CD8-positive, alpha-beta memory T cell (primary cell): ENCODE measurements at places on chromosomes 3 and 15. TPM values are rescaled to one million over a fixed set of nuclear protein-coding genes. Genes with fewer than 3 reads are reported as not detected.
A peak's percentile ranks its signal among the peaks of the same experiment; 100 is the strongest.

DNA sequence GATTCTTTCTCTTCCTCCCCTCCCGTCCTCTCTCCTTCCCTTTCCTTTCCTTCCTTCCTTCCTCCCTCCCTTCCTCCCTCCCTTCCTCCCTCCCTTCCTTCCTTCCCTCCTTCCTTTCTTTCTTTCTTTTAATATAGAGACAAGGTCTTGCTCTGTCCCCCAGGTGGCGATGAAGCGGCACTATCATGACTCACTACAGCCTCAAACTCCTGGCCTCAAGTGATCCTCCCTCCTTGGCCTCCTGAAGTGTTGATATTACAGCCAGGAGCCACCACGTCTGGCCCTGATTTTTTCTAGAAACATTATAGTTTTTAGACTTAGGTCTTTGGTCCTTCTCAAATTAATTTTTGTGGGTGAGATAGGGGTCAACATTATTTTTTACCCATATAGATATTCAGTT lies 15.5 kb downstream of the GRM2 start:
- DNase-seq = no peak

DNA sequence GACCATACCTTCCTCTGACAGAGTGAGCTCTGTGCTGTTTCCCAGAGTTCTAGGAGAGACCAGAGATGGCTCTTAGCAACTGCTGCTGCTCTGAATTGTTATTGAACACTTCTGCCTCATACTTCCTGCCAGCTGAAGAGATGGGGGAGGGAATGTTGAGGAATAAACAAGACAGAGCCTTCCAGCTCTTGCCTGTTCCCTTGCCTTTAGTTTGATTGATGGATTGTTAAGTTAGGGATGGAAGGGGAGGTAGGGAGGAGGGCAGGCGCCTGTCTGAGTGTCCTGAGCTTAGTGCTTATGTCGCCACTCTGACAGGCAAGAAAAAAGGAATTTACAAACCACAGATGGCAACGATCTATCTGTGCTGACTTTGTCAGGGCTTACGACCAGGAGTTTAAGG lies 42.8 kb downstream of the ZNF609 start:
- DNase-seq = peak; percentile 39

DNA sequence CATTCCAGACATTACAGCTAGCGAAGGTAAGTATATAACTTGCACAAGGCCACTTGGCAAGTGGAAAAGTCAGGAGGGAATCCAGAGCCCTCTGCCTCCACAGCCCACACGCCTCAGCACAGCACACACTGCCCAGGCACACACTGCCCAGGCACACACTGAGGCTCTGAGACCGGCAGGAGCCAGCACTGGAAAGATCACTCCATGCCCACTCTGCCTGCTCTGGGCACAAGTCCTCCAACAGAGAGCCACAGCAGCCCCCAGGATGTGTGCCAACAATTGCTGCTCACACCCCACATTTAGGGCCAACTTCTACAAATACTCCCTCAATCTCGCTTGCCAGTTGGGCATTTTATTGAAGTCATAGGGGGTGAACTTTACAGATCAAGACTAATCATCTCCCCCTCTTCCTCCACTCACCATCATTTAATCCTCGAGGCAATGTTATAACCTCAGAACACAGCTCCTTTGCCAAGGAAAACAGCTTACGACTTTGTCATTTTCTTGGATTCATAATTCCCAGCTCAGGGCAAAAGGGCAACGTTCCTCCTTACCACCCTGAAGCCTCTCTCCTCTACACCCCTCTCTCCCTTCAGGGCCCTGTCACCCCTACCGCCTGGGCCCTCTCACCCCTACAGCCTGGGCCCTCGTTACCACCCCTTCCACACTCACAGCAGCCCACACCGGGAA lies 53.0 kb upstream of the TPM1 start:
- no peak for DNase-seq

Gene SCAANT1
- polyA plus RNA-seq = not detected
